ENCODE measurements at places on chromosomes 12 and 14.
A peak's percentile ranks its signal among the peaks of the same experiment; 100 is the strongest.

- DNase-seq, result no peak
Measured at GRCh38 chr12:1919763-1920162, 1.3 kb upstream of the CACNA2D4 start.

GRCh38 chr12:48296586-48297282, 54.0 kb downstream of the ZNF641 start:
- no peak for DNase-seq

DNA sequence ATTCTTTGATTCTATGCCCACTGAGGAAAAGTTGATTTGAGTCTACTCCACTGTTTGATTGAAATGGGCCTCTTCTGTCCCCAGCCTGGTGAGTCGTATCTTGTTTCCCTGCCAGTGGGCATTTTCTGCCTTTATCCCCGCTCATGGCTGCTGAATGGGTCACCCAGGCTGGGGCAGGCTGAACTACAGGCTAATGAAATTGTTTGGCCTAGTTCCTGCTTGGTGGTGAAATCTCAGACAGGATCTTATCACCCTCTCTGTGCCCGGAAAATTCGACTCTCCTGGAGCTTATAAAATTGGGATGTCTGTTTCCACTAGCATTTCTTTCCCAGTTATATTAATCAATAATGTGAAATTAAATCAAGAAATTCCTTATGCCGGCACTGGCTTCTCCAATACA, 65.0 kb downstream of the CHST11 start:
- DNase-seq, result no peak

- no peak for DNase-seq
Measured at GRCh38 chr14:63273129-63273528, 45.6 kb downstream of the GPHB5 start.

DNA sequence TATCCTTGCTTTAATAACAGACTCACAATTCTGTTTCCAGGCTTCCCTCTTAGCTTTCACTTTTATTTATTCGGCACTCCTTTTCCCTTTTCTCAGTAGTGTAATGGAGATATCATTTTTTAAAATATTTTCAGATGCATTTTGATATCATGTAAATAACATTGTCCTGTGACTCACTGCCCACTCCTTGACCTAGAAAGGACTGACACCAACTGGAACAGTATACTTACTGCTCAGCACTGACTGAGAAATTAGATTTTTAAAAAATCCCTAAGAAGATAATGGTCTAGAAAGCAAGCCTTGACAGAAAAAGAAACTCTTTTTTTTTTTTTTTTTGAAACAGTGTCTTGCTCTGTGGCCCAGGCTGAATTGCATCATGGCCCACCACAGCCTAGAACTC, 118.0 kb upstream of the FSCB start:
- DNase-seq, result no peak

DNA sequence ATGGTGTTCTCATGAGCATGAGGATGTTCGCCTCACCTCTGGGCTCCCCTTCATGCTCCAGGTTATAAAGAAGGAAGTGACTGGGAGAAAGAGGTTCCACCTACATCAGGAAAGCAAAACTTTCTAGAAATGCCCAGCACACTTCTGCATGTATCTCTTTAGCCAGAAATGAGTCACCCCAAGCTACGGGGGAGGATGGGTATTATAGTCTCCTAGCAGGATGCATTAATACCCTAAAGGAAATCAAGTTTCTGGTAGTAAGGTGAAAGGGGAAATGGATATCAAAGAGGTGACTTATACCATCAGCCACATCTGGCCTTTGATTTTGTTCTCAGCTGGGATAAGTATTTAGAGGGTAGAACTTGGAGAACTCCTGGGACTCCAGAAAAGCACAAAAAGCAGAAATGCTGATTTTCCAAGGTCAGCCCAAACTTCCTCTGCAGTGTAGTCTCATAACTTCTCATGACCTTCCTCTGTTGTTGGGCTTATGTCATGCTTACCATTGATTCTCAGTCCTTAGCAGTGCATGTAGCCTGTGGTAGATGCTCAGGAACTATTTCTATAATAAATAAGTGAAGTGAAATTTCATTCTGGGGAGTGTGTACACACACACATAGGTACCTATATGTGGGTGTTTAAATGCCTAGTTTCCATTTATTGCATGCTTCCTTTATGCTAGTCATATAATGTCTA, 209.4 kb upstream of the CRY1 start:
- no peak for DNase-seq

DNA sequence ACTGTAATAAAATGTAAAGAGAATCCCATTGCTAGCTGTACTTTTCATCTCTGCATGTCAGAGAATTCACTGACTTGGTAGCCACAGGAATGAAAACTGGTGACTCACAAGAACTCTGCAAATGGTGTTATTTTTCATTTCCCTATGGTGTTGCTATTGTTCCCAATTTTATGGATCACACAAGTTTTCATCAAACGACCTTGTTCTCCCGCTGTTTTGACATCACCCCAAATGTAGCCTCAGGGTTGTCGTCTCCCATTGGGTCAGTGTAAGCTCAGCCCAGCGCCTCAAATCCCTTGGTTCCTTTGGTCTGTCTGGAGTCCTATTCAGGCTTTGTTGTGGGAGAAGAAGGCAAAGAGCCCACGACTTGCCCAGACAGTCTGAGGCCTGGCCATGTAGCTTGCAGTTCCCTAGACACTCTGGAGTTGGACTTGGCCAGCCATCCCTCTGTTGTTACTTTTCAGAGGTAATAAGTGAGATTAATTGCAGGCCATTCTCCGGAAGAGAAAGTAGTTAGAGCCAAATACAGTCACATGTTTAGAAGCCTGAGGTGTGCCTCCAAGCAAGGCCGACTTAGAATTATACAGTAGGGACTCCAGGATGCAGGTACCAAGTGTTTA, 159.2 kb downstream of the TGFB3 start:
- no peak for DNase-seq

DNA sequence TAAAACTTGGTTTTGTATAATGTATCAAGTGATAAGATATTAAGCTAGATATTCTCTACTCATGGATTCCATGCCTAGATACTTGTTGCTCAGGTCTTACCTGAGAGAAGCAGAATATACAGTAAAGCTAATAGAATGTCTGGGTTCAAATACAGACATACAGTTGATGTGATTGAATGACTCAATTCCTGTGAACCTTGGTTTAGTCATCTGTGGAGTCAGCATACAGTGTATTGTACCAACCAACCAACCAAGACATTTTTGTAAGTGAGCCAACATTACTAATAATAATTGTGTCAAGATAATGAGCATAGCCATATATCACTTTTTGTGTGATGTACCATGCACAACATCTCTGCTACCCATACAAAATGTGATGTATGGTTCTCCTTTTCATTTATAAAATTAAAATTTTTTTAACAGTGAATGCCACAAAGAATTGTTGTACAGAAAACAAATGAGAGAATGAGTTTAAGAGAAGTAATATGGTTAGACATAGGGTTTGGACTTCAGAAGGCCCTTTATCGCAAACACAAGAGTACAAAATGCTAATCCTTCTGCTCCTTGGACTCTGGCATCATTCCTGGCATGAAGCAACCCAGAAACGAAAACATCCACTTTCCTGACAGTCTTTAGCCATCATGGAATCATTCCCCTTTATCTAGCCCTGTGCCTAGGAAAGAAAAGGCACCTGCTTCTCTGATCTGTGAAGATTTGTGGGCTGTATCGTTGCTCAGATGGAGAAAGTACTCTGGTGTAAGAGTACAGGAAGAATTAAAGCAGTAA, 977.2 kb upstream of the USP15 start:
- no peak for DNase-seq

- no peak for DNase-seq
Measured at GRCh38 chr14:105492971-105493871, 2.2 kb downstream of the TEDC1 start.

- no peak for DNase-seq
Measured at GRCh38 chr12:130813436-130813835, 25.6 kb downstream of the STX2 start.

DNA sequence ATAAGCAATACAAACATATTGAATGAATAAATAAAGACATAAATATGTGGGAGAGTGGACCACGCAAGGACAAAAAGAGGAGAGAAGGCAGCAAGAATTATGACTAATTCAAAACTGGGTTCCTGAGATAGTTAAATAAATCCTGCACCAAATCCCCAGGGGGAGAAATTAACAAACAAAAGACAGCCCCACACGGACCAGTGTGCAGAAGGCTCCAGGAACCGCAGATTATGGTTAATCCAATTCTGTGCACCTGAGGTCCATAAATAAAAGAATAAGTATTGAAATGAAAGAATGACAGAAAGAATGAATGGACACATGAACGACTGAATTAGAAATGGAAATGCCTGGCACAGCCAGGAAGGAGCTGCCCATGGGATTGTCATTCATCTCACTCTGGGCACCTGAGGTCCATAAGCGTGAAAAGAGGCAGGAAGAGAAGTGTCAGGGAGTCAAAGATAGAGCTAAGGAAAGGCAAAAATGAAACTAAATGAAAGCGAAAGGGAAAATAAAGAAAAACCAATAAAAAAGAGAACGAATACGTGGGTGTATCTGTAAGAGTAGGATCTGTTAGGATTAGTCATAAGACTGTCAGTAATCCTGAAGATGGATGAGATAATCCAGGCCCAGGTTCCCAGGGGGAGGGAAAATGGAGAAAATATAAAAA, 23.3 kb downstream of the MEG3 start:
- no peak for DNase-seq

GRCh38 chr14:76826122-76826521, at the start of gene LRRC74A:
Gene LRRC74A, plus strand, starts transcription at chr14:76826408. Its CDS starts 290 bp downstream, at chr14:76826698.
- DNase-seq, result no peak

GRCh38 chr12:29148596-29148910, 525 bp upstream of the FAR2 start:
- DNase-seq, result no peak

- DNase-seq, result peak; percentile 75
Measured at GRCh38 chr12:112294793-112295192, 87.4 kb downstream of the HECTD4 start.

DNA sequence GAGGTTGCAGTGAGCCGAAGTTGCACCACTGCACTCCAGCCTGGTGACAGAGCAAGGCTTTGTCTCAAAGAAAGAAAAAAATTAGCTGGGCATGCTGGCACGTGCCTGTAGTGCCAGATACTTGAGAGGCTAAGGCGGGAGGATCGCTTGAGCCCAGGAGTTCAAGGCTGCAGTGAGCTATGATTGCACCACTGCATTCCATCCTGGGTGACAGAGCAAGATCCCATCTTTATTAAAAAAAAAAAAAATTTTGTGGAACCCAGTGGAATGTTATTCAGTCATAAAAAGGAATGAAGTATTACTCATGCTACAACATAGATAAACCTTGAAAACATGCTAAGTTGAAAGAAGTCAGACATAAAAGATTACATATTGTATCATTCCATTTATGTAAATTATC, 8.3 kb upstream of the ERBB3 start:
- DNase-seq, result no peak

DNA sequence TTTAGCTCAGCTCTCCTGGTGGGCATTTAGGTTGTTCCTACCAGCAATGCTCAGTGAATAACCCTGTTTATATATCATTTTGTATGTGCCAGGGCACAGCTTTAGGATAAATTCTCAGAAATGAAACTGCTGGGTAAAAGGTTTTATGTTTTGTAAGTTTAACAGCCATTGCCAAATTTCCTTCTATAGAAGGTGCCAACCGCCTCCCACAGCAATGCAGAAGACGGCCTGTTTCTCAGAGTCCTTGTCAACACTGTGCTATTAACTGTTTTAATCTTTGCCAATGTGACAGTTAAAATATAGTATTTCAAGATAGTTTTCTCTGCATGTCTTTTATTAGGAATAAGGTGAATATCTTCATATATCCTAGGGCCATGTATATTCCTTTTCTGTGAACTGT, 65.0 kb downstream of the PPP1R13B start:
- DNase-seq, result no peak

- DNase-seq, result no peak
Measured at GRCh38 chr12:2298556-2299200, 245.9 kb downstream of the CACNA1C start.

DNA sequence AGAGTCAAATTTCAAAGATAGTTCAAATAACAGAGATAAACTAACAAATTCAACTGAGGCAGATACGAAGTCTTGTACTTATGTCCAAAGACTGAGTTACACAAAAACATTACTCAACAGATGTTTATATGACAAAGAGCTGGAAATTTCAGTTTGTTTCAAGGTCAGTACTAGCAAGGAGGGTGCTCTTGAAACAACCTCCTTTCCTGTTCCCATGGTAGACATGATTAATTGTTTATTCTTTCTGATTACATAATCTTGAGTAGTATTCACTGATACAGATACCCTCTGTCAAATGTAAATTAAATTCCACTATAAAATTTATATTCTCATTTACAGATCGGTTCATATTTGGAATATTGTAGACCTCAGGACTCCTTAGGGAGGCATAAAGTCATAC, 23.4 kb downstream of the TSPAN8 start:
- DNase-seq, result no peak

All from hematopoietic multipotent progenitor cell treated with erythropoietin and hydrocortisone succinate and interleukin-3 and kit ligand, for 17 days (in vitro differentiated cells).